ENCODE measurements at places on chromosomes 6 and 20.

DNA sequence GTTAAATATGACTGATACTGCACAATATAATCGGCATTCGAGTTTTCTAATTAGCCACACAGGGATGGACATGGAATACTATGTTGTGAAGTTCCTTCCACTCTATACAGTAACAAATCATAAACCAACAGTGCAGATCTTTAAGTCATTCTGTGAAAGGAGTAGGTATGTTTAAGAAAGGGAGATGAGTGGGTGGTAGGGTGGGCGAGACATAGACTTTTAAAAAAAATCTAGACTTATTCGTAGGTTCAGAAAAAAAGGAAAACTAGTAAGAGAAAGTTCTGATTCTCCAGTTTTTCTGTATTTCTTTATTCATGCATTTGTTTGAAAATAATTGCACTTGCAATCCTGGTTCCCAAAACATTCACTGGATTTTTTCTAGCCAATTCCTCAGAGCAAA is 61.8 kb downstream of the SYNDIG1 start:
- no peak for DNase-seq

- no peak for DNase-seq
Measured at GRCh38 chr6:152636021-152636608, 1.0 kb downstream of the SYNE1 start.

GRCh38 chr20:51508780-51509179 is 33.7 kb downstream of the NFATC2 start:
- DNase-seq, result no peak

DNA sequence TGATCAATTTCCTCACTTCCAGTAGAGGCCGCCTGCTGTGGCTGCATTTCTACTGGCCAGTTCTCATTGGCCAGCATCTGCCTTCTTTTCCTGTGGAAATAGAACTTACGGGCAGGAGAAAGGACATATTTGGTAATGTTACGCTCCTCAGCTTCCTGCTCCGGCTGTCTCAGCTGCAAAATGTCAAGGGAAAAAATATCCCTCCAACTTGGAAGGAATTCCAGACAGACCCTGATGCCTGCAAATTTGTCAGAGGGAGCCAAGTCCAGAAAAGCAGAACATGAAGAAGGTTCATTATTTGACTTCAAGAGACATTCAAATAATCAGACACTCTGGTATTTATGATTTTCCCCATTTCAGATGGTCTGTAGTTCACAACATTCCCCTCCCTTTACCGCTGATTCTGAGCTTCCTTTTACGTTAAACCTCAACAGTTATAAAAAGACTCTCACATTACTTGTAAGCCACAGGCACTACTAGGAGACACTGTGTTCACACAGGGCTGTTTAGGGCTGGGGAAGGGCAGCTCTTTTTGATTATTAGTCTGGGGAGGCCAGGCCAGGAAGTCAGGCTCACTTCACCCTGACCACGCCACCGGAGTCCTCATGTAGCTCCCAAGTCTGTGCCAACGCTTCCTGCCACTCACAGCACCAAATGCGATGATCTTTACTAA is 179.6 kb upstream of the CCN2 start:
- DNase-seq, result no peak

GRCh38 chr6:156833755-156834154 is 56.6 kb downstream of the ARID1B start:
- DNase-seq, result no peak

GRCh38 chr6:87661016-87661415 is 41.0 kb downstream of the AKIRIN2 start:
- no peak for DNase-seq

- DNase-seq, result no peak
Measured at GRCh38 chr6:116444575-116444974, 16.6 kb upstream of the CALHM6 start.

- DNase-seq, result no peak
Measured at GRCh38 chr6:89975991-89976693, 81.9 kb downstream of the GJA10 start.

DNA sequence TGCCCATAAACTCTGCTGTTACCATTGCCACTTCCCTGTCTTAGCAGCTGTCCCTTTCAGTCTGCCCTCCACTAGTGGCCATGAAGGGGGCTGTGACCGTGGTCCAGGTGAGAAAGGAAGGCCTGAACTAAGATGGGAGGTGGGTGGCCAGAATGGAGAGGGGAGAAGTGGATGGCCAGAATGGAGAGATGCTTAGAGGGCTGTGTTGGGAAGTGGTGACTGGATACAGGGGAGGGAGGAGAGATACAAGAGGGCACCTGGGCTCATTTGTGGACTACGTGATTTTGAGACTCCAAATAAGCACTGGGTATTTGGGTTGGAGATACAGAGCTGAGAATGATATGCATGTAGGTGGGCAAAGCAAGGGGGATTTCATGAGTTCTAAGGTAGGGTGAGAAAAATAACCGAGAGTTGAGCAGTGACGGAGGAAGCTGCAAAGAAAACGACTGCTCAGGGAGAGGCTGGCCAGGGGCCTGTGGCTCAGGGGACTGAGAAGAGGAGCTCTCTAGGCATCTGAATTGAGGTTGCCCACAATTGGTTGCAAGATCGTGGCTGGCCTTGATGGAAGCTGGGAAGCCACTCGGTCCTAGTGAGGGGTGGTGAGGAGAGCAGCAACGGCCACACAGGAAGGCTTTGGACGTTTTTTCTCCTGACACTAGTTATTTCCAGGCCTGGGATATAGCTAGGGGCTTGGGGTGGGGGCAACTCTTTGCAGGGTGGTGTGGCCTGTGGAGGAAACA is 36.9 kb downstream of the PANK2 start:
- DNase-seq, result no peak

GRCh38 chr6:119800526-119800925 is 451.0 kb upstream of the MAN1A1 start:
- DNase-seq, result no peak

- DNase-seq, result no peak
Measured at GRCh38 chr6:78770765-78771164, 96.6 kb upstream of the IRAK1BP1 start.

GRCh38 chr6:163466839-163467390 is 52.4 kb downstream of the QKI start:
- DNase-seq, result no peak

DNA sequence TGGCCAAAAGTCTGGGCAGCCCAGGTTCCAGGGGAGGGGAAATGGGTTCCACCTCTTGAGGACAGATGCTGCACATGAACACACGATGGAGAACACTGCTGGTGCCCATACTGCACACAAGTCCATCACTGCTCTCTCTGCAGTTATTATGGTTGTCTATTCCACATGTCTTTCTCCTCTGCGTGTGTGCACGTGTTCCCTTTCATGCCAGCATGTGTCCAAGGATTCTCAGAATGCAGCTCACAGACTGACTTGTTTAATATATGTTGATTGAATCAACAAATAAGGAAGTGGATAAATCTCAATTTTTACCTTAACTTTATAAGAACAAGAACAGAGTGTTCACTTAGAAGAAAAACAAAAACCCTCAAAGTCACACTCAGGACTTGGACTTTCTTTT is 158.9 kb downstream of the FNDC1 start:
- DNase-seq, result no peak

DNA sequence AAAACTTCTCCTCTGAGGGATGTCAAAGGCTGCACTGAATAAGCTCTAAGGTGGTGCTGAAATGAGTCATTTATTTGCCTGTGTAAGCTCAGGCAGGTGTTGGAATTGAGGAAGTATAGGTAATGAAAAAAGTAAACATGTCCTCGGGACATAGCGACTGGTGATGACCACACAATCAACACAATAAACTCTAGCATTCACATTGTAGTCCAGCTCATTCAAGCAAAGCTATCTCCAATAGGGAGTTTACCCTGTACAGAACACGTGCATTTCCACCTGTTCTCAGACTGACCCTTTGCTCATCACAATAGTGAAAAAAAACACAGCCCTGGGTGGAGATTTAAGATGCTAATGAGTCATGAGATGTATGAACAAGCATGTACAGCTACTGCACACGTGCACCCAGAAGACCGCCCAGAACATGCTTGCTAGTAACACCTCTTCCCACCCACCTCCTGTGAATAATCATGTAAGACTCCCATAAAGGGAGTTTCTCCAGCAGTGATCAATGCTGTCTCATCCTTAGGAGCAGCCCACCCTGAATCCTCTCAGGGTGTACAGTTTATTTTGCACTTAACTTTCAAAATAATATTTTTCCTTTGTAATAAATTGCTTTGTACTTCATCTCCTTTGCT is 33.0 kb upstream of the POU5F1 start:
- no peak for DNase-seq

- no peak for DNase-seq
Measured at GRCh38 chr6:54353975-54354374, 45.7 kb downstream of the TINAG start.

DNA sequence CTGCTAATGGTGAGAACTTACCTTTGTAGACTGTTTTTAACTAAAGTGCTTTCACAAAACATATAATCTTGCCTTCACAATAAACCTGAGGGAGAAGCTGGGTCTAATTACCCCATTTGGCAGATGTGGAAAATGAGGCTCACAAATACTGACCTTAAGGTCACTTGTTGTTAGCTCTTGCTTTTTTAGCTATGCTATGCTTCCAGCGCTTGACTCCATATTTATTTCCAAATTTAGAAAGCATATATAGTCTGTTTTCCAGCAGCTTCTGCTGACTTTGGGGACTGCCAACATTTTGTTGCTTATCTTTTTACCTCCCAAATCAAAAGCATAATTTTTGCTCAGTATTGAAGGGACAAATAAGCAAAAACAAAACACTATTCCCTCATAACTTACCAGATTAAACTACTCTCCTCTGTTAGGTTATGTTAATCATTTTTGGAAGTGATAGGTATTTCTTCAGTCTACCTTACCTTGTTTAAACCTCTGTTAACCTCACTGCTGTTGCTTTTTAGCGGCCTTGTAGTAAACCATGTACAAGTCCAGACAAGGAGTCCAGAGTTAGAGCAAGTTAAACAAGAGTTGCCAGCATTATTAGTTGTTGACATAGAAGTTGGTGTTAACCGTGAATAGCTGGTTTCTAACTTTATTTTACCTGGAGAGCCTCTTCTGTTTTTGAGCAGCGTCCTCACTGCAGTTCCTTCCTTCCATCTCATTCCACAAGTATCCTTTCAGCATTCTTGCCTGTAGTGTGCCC is 4.9 kb upstream of the BTBD3 start:
- DNase-seq, result no peak

- DNase-seq, result no peak
Measured at GRCh38 chr6:66849843-66850242, 1142.8 kb upstream of the EYS start.

- DNase-seq, result no peak
Measured at GRCh38 chr6:85115876-85116275, 334.0 kb upstream of the NT5E start.

- peak; percentile 19 for DNase-seq
Measured at GRCh38 chr6:170289180-170289931, 1.5 kb downstream of the DLL1 start.

DNA sequence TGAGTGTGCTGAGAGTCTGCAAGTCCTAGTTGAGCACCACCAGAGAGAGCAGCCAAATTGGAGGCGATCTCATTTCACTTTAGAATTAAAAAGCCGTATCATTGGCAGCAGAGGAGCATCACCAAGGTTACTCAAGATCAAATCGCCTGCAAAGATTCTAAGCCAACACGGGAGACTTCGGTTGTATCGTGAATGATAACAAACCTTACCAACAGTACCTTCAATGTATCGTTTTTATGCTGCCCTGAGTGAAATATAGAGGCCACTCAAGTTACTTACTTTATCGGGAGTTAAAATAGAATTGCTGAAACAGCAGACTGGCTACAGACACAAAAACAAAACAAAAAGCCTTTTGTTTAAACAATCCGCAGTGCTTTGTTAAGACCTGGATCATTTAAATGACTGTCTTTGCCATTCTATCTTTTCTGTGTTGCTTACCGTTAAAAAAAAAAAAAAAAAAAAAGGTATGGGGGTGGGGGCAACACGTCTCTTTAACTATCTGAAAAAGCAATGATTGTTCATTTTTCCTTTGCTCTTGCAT is 14.2 kb downstream of the NHSL1 start:
- no peak for DNase-seq

DNA sequence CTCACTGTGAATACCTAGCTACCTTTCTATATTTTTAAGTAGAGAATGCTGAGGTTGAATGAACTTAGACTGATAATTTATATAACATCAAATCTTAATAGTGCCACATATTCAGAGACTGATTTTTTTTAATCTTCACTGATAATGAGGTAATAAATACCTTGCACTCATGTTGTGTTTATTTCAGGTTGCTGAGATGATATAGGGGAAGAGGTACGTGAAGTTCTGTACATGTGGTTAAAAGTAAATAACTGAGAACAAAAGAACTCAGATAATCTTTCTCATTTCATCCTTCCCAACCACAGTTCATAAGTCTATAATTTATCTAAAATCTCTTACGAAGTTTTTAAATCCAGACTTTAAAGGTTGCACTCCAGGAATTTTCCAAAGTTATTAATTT is 6.4 kb downstream of the NHSL1 start:
- DNase-seq, result no peak

- peak; percentile 24 for DNase-seq
Measured at GRCh38 chr20:2524709-2525506, 11.5 kb upstream of the TMC2 start.

GRCh38 chr20:62156592-62157386 is 13.2 kb downstream of the SS18L1 start:
- peak; percentile 60 for DNase-seq

DNA sequence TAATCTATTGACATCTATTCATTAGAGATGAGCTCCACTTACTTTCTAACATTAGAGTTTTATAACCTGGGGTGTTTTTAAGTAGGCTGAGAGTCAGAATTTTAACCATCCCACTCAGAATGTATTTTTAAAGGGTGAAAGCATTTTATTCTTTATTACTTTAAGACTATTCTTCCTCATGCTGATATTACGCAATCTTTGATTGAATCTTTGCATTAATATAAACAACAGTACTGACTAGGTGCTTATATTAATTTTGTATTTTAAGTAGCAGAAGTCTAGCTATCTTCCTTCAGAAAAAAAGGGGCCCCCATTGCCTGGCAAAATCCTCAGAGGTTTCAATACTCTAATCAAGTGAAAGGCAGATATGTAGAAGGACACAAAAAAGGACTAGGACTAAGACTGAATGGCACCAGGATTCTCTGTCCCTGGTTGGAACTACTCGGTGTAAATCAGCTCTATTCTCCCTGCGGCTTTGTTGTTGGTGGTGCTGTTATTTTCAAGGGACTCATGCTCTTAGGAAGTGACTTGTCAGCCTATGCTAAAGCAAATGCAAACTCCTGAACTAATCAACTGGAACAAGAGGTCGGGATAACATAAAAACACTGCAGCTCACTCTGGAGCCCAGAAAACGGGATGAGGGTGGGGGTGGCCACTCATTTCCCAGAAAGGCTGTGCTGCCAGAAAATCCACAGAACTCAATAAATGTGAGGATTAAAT is 1324.4 kb downstream of the GRIK2 start:
- no peak for DNase-seq

DNA sequence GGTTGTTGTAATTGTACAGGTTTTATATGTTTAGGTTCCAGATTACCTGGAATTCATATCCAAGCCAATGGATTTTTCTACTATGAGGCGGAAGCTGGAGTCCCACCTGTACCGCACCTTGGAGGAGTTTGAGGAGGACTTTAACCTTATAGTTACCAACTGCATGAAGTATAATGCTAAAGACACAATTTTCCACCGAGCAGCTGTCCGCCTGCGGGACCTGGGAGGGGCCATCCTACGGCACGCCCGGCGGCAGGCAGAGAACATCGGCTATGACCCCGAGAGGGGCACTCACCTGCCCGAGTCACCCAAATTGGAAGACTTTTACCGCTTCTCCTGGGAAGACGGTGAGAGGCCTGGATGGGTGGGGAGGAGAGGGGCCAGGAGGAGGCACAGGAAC is 13.6 kb downstream of the BRPF3 start:
- no peak for DNase-seq

All from stimulated activated naive CD4-positive, alpha-beta T cell (primary cell).